ENCODE measurements at places on chromosomes 4 and X.

DNA sequence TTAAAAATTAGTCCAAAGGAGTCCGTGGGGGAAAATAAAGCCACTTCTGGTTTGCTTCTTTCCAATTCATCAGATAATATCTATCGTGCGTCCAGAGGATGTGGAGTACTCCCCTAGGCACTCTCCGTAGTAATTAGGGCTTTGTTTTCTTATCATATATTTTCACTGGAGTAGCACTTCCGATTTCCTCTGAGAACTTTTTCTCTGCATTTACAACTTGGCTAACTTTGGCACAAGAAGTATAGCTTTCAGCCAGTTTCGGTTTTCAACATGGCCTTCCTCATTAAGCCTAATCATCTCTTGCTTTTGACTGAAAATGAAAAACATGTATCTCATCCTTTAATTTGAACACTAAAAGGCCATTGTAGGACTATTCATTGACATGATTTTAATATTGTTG, 80.5 kb downstream of the CASP3 start:
- DNase-seq = no peak

DNA sequence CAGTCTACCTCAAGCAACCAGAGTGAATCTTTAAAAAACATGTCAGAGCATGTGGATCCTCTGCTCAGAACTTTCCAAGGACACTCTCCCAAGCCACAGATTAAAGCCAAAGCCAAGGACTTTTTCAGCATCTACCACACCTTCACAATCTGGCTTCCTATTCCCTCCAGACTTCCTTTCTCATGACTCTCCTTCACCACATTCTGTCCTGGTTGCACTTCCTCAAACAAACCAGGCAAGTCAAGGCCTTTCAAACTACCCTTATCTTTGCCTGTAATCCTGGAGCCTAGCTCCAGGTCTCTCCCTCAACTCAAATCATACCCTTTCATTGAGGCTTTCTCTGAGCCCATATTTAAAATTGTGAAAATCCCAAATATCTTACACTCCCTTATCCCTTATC, 191.6 kb upstream of the GALNTL6 start:
- no peak for DNase-seq

DNA sequence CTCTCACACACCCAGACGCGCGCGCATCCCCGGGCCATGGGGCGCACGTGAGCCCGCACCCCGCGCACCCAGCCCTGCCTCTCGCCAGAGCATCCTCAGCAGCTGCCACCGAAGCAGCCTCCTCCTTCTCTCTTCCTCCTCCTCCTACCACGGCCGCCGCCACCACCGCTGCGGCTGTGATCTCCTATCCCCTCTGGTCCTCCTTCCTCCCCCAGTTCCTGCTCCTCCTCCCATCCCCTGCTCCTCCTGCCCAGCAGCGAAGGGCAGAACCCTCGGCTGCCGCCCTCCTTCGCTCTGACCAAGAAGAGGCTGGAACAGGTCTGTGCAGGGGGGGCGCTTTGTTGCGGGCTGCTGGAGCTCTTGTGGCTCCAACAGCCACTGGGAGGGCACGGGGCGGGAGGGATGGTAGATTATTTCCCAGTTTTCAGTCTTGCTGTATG, 148.7 kb upstream of the CHRDL1 start:
- no peak for DNase-seq

DNA sequence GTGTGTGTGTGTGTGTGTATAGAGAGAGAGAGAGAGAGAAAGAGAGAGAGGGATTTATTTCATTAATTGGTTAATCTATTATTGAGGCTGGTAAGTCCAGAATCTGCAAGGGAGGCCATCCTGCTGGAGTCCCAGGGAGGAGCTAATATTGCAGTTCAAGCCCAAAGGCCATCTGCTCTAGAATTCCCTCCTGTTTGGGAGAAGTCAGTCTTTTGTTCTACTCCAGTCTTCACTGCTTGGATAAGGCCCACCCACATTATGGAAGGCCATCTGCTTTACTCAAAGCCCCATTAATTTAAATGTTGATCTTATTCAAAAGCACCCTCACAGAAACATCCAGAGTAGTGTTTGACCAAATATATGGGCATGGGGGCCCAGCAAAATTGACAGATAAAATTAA, 317.5 kb upstream of the RASGEF1B start:
- DNase-seq = no peak

GRCh38 chr4:141560056-141560455, 76.3 kb upstream of the IL15 start:
- no peak for DNase-seq

- no peak for DNase-seq
Measured at GRCh38 chrX:43975796-43976195, 2.6 kb upstream of the NDP start.

GRCh38 chr4:185817403-185817818, 5.4 kb upstream of the SORBS2 start:
- DNase-seq = no peak

- no peak for DNase-seq
Measured at GRCh38 chrX:41273638-41274037, 60.3 kb upstream of the DDX3X start.

- no peak for DNase-seq
Measured at GRCh38 chrX:69255441-69256290, 90.4 kb upstream of the PJA1 start.

GRCh38 chrX:41603596-41603995, 85.2 kb upstream of the GPR34 start:
- no peak for DNase-seq

- DNase-seq = no peak
Measured at GRCh38 chr4:110533590-110533910, 57.6 kb downstream of the ENPEP start.

DNA sequence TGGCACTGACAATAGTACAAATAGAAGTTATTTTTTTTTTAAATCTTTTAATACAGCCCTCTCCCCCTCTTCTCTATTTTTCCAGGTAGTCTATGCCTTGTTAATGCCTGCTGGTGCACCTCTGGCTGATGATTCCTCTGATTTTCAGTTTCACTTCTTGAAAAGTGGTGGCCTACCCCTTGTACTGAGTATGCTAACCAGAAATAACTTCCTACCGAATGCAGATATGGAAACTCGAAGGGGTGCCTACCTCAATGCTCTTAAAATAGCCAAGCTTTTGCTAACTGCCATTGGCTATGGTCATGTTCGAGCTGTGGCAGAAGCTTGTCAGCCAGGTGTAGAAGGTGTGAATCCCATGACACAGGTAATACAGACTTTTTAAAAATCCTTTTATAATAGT, 99.1 kb downstream of the USP9X start:
- no peak for DNase-seq

DNA sequence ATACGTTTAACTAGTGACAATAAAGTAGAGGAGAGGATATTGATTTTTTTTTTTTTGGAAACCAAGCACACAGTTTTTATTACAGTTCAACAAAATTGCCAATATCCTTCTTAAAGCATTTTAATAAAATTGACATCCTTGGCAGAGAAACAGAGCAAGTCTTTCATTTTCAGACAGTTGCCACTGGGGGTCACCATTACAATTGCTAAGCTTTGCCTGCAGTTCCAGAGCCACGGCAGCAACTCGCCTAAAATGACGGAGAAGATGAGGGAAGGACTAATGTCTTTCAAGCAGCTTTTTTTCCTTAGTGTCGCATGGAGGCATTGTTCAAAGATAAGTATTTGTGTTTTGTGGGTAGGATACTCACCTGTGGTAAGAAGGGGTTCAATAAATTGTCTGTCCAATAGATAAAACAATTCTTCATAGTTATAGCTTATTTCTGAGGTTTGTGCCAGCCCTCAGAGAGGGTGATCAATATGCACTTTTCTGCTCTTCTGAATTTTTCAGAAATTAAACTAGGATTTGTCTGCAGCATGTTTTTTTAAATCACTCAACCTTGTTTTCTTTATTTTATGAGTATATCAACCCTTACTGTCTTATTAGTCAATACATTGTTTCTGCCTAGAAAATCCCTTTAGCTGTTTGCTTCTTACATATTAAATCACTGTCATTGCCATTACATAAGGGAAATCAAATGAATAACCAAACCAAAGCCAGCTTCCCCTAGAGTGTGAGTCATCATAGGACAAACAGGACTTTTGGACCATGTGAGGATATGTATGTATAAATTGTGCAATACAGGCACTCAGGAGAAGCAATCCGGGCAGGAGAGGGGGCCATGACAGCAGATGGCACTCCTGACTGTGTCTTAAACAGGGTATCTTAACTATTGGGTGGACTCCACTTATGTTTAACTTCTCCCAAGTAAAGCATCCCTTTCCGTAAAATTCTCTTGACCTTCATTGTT, 508.1 kb upstream of the ARX start:
- no peak for DNase-seq

- no peak for DNase-seq
Measured at GRCh38 chr4:126916049-126916625, 716.6 kb upstream of the INTU start.

- DNase-seq = no peak
Measured at GRCh38 chr4:100679926-100680325, 162.1 kb upstream of the EMCN start.

DNA sequence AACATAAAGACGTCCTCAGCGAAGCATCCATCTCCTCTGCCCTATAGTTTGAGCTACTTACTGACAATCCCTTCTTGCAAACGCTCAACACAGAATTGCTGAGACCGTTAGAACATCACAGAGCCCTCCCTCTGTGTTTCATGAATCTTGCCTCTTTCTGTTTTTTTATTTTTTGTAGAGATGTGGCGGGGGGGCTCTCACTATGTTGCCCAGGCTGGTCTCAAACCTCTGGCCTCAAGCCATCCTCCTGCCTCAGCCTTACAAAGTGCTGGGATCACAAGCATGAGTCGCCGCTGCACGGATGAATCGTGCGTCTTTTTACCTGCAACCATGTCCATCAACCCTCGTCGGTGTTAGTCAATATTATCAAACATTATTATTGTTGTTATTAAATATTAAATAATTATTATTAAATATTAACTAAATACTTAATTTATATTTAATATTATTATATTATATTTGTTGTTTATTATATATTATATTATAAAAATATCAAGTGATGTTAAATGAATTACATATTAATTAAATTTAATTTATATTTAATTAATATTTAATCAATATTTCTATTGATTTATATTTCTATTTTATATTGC, 200.7 kb downstream of the CRLF2 start:
- DNase-seq = no peak

GRCh38 chr4:30922625-30923024, 202.5 kb downstream of the PCDH7 start:
- no peak for DNase-seq

GRCh38 chr4:98786866-98787265, 128.5 kb upstream of the TSPAN5 start:
- DNase-seq = no peak

GRCh38 chrX:140712413-140713173, 3.0 kb downstream of the LINC00632 start:
- DNase-seq = peak; percentile 54

GRCh38 chr4:116118221-116118620, 967.2 kb downstream of the TRAM1L1 start:
- DNase-seq = no peak

- DNase-seq = no peak
Measured at GRCh38 chrX:153832728-153833127, 2.4 kb upstream of the PDZD4 start.

GRCh38 chr4:21554500-21554899, 394.1 kb downstream of the KCNIP4 start:
- DNase-seq = no peak

DNA sequence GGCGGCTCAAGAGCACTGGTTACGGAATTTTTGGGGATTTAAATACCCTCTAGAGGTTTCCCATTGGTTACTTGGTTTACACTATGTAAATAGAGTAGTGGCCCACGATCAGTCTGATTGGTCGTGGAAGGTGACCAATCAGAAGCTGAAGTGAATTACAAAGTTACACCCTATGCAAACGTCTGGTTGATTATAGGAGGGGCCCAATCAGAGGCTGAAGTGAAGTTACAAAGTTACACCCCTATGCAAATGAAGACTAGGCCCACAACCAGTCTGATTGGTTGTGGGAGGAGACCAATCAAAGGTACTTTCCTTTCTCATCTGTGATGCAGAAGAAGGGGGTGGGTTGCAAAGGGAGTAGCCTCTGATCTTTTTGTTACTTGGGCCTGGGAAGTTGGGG, 45.1 kb upstream of the HSD17B10 start:
- DNase-seq = no peak

- DNase-seq = no peak
Measured at GRCh38 chrX:18353931-18354368, 538 bp downstream of the SCML2 start.

GRCh38 chr4:168562041-168562571, 65.3 kb downstream of the PALLD start:
- DNase-seq = no peak

DNA sequence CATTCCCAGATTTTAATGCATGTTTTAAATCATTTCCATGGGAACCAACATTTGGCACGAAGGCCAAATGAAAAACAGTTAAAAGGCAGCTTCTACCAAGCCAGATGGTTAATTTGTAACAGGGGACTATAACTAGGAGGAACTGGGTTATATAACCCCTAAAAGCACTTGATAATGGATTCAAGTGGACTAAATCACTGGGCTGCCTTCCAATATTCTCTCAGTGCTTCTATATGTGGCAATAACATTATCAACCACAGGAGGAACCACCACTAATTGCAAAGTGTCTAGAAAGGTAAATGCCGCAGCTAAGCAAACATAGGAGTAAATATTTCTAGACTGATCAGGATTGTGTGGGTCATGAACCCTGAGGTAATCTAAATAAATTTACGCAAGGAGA, 391.5 kb downstream of the UBE2NL start:
- no peak for DNase-seq

DNA sequence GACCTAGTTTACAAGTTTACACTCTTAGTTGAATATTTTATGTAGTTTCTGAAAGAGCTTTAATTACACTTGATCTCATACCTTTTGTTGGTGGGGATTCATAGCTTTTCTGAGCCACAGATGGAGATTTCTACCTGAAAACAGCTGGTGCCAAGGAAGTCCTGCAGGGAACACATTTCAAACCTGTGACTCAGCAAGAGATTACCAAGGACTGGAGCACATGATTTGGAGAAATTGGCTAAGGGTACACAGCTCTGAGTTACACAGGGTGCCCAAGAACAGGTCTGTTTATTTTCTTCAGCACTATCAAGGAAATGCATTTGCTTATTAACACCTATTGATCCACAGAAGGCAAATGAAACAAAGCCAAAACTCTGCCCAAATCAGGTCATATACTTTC, 691.5 kb downstream of the KCTD8 start:
- no peak for DNase-seq

GRCh38 chrX:10415306-10416001, 204.9 kb downstream of the MID1 start:
- no peak for DNase-seq

- no peak for DNase-seq
Measured at GRCh38 chrX:139332441-139332840, 198.1 kb upstream of the F9 start.

DNA sequence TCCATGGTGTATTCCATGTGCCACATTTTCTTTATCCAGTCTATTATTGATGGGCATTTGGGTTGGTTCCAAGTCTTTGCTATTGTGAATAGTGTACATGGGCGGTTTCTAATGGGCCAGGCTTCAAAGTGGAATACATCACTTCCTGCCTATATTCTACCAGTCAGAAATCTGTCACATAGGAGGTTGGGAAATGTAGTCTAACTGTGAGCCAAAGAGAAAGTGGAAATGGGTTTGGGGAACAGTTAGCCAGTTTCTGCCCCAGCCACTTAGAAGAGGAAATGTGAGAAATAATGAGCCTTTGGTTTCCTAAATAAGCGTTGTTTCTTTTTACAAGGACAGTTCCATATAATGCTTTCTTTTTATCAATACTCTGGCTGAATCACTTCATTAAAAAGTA, 85.1 kb upstream of the AP1S2 start:
- no peak for DNase-seq

GRCh38 chr4:134560728-134561127, 359.1 kb upstream of the PABPC4L start:
- DNase-seq = no peak

- no peak for DNase-seq
Measured at GRCh38 chrX:5536261-5536660, 692.4 kb downstream of the NLGN4X start.

All from CD4-positive, alpha-beta T cell treated with Interleukin-21 for 1 hour (primary cell).